AG04450 (cell line): ENCODE measurements at places on chromosomes 2 and 18.
A peak's percentile ranks its signal among the peaks of the same experiment; 100 is the strongest.

- no peak for DNase-seq
Observed at GRCh38 chr2:100783987-100784386, 36.0 kb upstream of the NPAS2 start.

- DNase-seq = no peak
Observed at GRCh38 chr2:102142829-102143449, 393 bp downstream of the IL1R1 start.

- no peak for DNase-seq
Observed at GRCh38 chr2:219521066-219521880, 7.0 kb downstream of the ASIC4 start.

- DNase-seq = no peak
Observed at GRCh38 chr18:413233-413632, 87.3 kb downstream of the COLEC12 start.

DNA sequence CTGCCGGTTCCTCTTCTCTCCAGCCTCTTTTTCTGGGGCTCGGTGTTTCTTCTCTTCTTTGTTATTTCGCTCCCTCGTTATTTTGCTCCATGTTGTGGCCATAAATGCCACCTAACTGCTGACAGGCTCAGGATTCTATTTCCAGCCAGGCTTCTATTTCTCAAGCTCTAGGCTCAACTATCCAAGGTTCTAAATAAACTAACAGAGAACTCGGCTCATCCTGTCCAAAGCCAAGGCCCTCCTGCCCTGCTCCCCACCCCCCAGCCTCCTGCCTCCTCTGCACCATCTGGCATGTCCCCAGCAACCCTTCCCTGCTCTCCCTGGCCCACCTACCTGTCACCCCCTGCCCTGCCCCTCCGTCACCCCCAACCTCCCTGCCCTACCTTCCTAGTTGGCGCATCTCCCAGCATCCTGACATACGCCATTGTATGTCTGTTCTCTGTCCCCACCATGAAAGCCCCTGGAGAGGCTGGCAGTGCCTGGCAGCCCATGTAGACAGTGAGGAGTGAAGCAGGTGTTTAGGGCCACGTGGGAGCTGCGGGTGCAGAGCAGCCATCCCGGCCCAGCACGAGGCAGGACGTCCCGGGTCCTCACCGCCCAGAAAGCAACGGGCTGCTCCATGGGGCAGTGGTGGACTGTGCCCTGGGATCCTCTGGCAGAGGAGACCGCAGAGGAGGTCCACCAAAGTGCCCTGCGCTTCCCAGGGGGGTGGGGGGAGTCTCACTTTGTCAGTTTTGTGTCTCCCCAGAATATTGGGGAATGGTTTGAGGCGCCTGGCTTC, 186.9 kb downstream of the TWIST2 start:
- DNase-seq = no peak

GRCh38 chr18:48904091-48904490, 46.7 kb downstream of the SMAD7 start:
- DNase-seq = no peak

- DNase-seq = no peak
Observed at GRCh38 chr2:222310747-222311318, 12.0 kb upstream of the PAX3 start.

DNA sequence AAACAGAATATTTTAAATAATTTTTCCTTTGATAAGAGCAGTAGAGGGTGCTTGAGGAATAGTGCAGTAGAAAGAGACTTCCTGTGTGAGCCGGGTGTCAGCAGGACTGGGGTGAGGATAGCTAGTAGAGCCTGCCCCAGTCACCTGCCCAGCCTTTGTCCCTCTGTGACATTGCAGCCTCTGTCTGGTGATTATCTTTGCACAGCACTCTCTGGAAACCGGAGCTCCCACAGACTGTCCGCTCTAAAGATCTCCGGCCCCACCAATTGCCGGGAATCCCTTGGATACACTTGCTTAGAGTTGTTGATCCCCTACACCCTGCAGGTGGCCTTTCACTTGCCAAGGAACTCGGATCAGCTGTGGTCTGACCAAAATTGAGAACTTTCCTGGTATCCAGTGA, 1081.3 kb upstream of the TMEFF2 start:
- DNase-seq = no peak

DNA sequence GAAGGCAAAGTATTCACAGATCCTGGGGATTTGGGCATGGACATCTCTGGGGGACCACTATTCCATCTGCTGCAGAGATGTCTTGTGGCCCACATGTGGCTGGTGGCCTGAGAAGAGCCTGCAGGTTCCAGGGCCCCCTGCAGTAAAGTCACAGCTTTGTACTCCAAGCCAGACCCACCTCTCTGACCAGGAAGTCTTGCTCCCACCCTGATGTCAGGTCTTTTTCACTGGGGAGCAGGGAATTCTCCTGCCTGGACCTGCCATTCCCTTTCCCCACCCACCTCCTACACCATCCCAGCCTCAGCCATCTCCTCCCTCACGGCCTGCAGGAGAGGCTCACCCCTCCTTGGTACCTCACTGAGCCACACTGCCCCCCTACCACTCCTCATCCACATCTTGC, 211.8 kb downstream of the SMAD2 start:
- no peak for DNase-seq

DNA sequence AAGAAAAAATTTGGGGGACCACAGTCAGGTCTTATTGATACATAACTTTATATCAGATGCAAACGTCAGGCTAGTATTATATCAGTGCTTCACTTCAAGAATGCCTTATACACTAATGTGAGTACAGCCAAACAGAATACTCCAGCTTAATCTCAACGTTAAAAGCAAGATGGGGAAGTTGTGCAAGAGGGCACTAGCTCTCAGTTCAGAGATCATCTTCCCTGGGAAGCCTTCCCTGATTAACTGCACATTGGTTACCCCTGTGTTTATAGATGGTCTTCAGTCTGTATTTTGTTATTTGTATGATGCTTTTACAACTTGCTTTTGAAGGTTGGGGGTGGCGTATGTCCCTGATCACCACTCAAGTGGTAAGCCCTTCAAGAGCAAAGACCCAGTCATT, 11.4 kb downstream of the EPAS1 start:
- no peak for DNase-seq

- no peak for DNase-seq
Observed at GRCh38 chr2:64467096-64467843, 13.3 kb downstream of the LGALSL start.

GRCh38 chr2:130875935-130876334, 39.2 kb downstream of the ARHGEF4 start:
- no peak for DNase-seq

GRCh38 chr2:36701918-36702317, 5.4 kb downstream of the VIT start:
- DNase-seq = no peak

GRCh38 chr18:58299936-58300335, 255.9 kb downstream of the NEDD4L start:
- no peak for DNase-seq

GRCh38 chr2:107932488-107932887, 53.8 kb upstream of the SLC5A7 start:
- no peak for DNase-seq

- peak; percentile 87 for DNase-seq
Observed at GRCh38 chr2:152542995-152543481, 174.2 kb downstream of the PRPF40A start.

DNA sequence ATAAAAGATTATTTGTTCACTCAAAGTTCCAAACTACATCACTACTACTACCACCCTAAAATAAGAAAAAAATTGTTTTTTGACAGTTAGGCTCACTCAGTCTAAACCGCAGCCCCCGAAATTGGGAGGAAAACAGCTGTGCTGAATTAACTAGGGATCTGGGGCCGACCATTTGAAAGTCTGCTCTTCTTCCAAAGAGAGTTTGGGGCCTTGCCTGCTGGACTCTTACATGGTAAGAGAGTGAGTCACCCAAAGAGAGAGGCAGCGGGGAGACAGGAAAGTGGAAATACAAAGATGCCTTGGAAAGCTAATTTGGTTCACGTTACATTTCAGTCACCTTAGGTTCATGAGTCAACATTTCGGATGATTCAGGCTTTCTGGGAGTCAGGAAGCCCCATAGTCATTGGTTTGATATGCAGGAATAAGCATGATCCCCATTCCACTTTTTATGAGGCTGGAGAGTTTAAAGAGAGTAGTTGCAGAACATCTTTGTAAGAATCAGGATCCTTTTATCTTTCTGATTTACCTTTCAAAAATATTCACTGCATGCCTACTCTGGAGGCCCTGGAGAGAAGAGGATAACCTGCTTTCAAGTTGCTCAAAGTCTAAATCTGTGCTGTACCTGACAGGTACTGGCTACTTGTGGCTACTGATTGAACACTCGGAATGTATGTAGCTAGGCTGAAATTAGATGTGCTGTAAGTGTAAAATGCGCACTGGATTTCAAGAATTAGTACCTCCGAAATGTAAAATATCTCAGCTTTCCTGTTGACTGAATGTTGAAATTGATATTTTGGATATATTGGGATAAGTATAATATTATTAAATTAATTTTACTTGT, 995 bp upstream of the RTN4 start:
- peak; percentile 99 for DNase-seq

DNA sequence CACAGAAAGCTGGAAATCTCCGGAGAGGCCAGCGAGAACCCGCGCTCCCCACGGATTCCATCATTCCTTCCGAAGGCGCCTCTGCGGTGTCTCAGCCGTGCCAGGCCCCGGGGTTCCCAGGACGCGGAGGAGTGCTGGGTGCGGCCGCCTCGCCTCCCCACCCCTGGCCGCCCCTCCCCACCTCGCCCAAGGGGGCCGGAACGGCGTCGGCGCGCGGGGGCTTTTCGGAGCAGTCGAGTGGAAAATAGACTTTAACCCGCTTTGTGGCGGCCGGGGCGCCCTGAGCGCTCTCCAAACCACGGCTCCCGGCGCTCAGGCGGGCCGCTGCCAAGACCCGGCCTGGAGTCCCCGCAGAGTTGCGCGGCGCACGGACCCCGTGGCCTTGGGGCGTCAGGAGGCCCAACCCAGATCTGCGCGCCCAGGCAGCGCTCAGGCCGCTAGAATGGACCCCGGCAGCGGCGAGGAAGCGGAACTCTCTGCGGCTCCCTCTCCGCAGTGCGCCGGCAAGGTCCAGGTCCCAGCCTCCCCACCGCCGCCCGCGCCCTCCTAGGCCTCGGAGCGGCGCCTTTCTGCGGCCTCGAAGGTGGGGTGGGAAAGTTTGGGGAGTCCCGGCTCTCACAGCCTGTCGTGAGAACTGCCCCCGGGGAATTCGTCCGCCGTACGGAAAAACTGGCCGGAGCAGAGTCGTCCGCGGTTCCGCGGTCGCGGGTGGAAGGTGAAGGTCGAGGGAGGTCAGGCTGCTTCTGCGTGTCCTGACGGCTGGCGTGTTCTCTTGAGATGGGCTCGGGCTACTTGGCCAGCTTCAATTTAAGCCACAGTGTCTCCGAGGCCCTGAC, 1.2 kb upstream of the EMX1 start:
- DNase-seq = no peak

DNA sequence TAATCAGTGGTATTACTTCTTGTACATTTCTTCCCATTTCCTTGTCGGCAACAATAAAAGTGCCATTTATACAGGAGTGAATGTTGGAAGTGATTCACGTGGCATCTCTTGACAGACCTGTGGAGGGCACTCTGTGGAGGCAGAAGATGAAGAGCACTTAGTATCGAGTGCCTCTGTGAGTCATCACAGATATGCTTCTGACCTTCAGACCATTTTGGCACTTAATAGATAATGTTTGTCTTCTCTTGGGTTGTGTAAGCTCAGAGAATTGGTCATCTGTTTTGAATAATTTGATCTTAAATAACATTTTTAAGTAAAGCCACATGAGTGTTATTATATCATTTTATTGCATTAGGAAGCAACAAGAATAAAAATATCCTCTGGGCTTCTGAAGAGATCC, 305.5 kb downstream of the PTPRM start:
- DNase-seq = no peak

DNA sequence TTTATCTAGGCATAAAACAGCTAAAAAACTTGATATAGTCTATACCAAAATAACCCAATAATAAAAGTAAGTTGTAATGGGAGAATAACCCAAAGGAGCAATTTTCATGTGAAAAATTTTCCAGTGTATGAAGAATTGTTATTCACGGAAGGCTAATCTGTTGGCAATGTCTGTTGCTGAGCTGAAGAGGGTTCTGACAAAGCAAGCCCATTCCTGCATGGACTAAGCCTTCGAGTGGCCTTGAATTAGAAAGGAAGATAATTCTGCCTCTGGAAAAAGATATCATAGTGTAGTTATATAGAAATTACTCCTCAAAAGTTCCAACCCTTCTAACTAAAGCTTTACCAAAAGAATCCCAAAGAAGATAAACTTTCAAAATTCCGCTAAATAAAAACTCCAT, 101.5 kb downstream of the MAP2 start:
- no peak for DNase-seq

DNA sequence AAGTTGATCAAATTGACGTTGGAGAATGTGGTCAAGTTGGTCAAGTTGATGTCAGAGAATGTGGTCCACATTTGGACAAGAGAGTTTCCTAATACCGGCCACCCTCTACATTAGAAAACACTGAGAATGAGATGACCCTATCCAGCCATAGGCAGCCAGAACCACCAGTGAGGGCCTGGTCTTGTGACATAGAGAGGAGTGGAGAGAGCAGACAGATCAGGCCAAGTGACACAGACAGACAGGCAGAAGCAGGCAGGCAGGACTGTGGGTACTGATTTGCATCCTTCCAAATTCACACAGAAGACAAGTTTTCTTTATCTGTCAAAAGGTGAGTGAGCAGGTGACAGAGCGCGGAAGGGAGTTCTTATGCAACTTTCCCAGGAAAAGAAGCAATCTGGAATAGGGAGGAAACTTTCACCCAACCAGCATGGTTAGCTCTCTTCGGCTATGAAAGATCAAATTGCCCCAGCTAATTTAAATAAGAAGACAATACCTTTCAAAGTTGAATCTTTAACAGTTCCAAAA, 109.1 kb upstream of the PID1 start:
- no peak for DNase-seq

GRCh38 chr2:217973008-217973787, 29.6 kb downstream of the TNS1 start:
- DNase-seq = no peak

GRCh38 chr2:196927376-196928225, 1.1 kb upstream of the PGAP1 start:
- peak; percentile 55 for DNase-seq

- DNase-seq = no peak
Observed at GRCh38 chr2:31428001-31428418, 13.5 kb upstream of the XDH start.

DNA sequence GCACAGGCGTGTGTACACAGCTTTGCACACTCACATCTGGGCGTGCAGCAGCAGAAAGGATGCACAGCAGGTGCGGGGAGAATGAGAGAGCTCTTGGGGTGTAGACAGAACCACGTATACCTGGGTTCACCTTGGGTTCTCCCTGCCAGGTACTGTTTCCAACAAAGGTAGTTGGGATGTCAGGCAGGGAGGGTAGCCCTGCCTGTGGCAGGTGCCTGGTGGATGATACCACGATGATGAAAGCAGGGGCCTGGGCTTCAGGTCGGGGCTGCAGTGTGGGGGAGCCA, 6.5 kb upstream of the ARID5A start:
- no peak for DNase-seq

DNA sequence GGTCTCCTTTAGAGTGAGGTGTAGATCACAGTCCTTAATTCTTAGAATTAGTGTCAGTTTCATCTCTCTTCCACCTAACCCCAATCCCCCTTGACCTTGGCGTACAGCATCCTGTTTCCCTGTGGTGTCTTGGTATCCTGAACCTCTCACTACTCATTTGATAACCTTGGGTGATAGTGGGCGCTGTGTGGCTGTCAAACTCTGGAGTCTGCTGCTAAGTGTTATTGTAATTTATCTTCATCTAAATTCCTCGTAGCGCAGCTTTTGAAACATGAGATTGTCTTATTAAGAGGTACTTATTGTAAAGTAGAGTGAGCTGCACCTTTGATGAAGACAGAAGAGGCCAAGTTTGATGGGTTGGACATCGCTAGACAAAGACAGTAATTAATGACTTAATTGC, 222.6 kb upstream of the SPRED2 start:
- no peak for DNase-seq
